Aortic smooth muscle cell (primary cell): ENCODE measurements at places on chromosomes 13 and 19. TPM values are rescaled to one million over a fixed set of nuclear protein-coding genes. Genes with fewer than 3 reads are reported as not detected.

Gene ZNF844
- total RNA-seq, result 7.5 and 9.8 TPM in 2 replicates

Gene RASAL3
- 0.06 and 0.13 TPM in 2 replicates for total RNA-seq

Gene BABAM1
- total RNA-seq, result 81.6 and 107 TPM in 2 replicates

Gene FLT3LG
- total RNA-seq, result 3.3 and 5.2 TPM in 2 replicates

Gene CD70
- total RNA-seq, result not detected in 2 replicates

Gene ZNF677
- total RNA-seq, result 15.0 and 15.7 TPM in 2 replicates

Gene SLITRK6
- under 0.01 TPM in 1 of 2 replicates, not detected in the other for total RNA-seq

Gene PPP1R12C
- 35.0 and 37.6 TPM in 2 replicates for total RNA-seq

Gene ATF5
- 2.9 and 3.1 TPM in 2 replicates for total RNA-seq
